ENCODE measurements at places on chromosomes 6 and 20.

GRCh38 chr6:157557559-157557958, 176.6 kb downstream of the ZDHHC14 start:
- H3K4me3 ChIP-seq = no peak overlapping the region
- H3K27me3 ChIP-seq = peaks cover 17% of the 10 kb centered on the region
- H3K36me3 ChIP-seq = no peaks in the 10 kb centered on the region
- DNase-seq = no peak
- no peak overlapping the region for H3K27ac ChIP-seq

GRCh38 chr6:35311390-35312075, 13.9 kb downstream of the DEF6 start:
- no peaks in the 10 kb centered on the region for H3K27me3 ChIP-seq
- H3K36me3 ChIP-seq = peaks cover 88% of the 10 kb centered on the region
- H3K27ac ChIP-seq = peak overlapping the region; percentile 93
- H3K4me1 ChIP-seq = peaks cover 70% of the 10 kb centered on the region
- peak; percentile 54 for DNase-seq

GRCh38 chr6:150751296-150751695, 114.2 kb upstream of the MTHFD1L start:
- no peak overlapping the region for H3K4me3 ChIP-seq
- H3K27me3 ChIP-seq = peaks cover 6% of the 10 kb centered on the region
- H3K36me3 ChIP-seq = no peaks in the 10 kb centered on the region
- DNase-seq = no peak
- H3K4me1 ChIP-seq = no peaks in the 10 kb centered on the region

GRCh38 chr20:2295286-2295685, 515 bp upstream of the TGM3 start:
- peaks cover 2% of the 10 kb centered on the region for H3K27me3 ChIP-seq
- no peak for DNase-seq
- no peak overlapping the region for H3K27ac ChIP-seq
- no peaks in the 10 kb centered on the region for H3K36me3 ChIP-seq
- no peak overlapping the region for H3K4me3 ChIP-seq
- no peaks in the 10 kb centered on the region for H3K4me1 ChIP-seq

DNA sequence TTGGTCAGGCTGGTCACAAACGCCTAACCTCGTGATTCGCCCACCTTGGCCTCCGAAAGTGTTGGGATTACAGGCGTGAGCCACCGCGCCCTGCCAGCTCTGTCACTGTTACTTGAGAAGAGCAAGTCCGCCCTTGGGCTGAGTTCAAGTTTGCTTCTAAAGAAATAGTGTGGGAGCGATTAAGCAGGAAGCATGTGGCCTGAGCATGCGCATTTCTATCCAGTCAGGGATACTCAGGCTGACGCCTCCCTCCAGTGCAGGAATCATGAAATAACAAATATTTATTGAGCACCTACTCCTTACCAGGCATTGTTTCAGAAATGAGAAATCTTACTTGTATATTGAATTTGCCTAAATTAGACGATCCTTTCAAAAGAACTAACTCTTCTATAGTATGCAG, 166.2 kb downstream of the EDN1 start:
- H3K27ac ChIP-seq = no peak overlapping the region
- H3K27me3 ChIP-seq = peaks cover 6% of the 10 kb centered on the region
- H3K4me1 ChIP-seq = no peaks in the 10 kb centered on the region

- H3K4me1 ChIP-seq = peaks cover 4% of the 10 kb centered on the region
- no peak overlapping the region for H3K4me3 ChIP-seq
- no peak overlapping the region for H3K27ac ChIP-seq
- H3K27me3 ChIP-seq = peaks cover 14% of the 10 kb centered on the region
These were observed 26.6 kb downstream of the GLP1R start for GRCh38 chr6:39075010-39075686.

GRCh38 chr6:36839749-36840431, 646 bp upstream of the CPNE5 start:
- peak; percentile 29 for DNase-seq
- no peaks in the 10 kb centered on the region for H3K36me3 ChIP-seq
- H3K27ac ChIP-seq = no peak overlapping the region
- peaks cover 5% of the 10 kb centered on the region for H3K4me1 ChIP-seq

DNA sequence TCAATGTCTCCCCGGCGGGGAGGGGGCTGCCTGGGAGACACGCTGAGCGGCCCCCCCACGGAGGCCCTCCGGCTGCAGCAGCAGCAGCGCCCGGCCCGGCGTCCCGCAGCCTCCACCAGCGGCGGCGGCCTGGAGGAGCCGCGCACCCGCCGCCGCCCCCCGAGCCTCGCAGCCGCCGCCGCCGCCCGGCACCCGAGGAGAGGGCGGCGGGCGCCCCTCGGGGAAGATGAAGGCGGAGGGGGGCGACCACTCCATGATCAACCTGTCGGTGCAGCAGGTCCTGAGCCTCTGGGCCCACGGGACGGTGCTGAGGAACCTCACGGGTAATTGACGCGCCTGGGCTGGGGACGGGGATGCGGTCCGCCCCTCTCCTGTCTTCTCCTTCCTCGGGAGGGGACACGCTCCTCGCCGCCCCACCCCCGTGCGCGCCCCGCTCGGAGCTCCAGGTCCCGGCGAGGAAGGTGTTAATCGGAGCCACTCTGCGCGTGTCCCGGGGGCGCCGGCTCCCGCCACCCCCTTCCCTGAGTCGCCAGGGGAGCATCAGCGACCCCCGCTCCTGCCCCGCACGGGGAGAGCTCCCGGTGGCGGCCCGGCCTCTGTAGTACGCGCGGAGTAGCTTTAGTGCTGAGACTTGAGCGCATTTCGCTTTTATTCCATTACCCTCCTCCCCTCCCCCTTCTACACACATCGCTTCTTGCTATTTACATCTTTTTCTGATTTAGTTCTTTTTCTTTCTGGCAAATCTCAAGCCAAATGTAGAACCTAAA, 686 bp downstream of the TMEM170B start:
- H3K4me1 ChIP-seq = peaks cover 5% of the 10 kb centered on the region
- peak overlapping the region; percentile 72 for H3K4me3 ChIP-seq
- H3K27me3 ChIP-seq = peaks cover 60% of the 10 kb centered on the region
- H3K27ac ChIP-seq = no peak overlapping the region
- DNase-seq = no peak

DNA sequence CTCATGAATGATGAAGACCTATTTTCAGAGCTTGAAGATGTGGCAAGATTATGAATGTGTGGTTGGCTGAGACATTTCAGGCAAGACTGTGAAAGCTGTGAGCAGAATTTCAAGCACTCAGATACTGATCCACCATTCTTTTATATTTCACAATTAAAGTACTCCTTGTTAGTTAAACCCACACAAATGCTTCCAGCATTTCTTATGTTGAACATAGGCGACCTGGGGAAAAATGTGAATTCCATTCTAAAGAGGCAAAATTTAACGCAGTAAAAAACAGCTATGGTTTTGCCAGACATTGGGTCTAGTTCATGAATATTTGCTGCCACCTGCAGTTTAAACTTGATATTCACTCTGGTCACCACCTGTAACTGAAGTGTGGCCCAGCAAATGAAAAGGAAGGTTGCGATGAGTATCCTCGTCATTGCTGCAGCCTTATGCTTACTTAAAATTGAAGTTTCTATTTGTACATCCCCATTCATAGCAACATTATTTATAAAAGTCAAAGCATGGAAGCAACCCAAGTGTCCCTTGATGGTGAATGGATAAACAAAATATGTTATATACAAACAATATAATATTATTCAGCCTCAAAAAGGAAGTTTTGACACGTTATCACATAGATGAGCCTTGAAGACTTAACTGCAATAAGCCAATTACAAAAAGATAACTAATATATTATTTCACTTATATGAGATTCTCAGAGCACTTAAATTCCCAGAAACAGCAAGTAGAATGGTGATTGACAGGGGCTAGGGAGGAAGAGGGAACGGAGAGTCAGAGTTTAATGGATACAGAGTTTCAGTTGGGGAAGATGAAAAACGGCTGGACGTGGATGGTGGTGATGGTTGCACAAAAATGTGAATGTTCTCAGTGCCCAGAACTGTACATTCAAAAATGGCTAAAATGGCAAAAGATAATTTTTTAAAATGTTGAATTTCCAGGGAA, 32.4 kb upstream of the FAM184A start:
- peaks cover 16% of the 10 kb centered on the region for H3K4me1 ChIP-seq
- H3K36me3 ChIP-seq = no peaks in the 10 kb centered on the region
- peak; percentile 26 for DNase-seq
- H3K27ac ChIP-seq = no peak overlapping the region

GRCh38 chr6:144155529-144155928, 5.2 kb downstream of the STX11 start:
- H3K4me3 ChIP-seq = no peak overlapping the region
- H3K36me3 ChIP-seq = peaks cover 75% of the 10 kb centered on the region
- peak overlapping the region; percentile 26 for H3K27ac ChIP-seq
- no peak for DNase-seq

DNA sequence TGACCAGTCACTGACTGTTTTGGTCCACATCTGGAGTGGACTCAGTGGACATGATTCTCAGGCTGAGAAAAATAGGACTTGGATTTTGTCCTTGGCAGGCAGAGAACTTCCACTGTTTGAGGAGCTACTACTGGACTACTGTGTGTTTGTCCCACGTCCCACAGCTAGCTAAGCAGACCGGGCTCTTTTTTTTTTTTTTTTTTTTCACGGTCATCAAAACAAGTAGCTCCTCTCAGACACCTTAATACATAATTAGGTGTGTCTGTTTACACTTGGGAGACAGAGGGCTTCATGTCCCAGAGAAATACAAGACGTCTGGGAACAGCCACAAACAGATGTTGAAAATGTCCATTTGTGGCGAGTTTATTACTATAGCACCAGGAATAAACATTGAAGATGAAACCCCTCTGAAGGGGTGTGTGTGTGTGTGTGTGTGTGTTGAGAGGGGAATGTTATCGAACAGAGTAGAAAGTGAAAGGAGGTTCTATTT, 155.0 kb upstream of the SUPT3H start:
- H3K4me1 ChIP-seq = peaks cover 46% of the 10 kb centered on the region
- peaks cover 89% of the 10 kb centered on the region for H3K36me3 ChIP-seq
- H3K4me3 ChIP-seq = no peak overlapping the region
- DNase-seq = no peak
- peak overlapping the region; percentile 22 for H3K27ac ChIP-seq

- H3K4me1 ChIP-seq = no peaks in the 10 kb centered on the region
- no peak overlapping the region for H3K4me3 ChIP-seq
- H3K27ac ChIP-seq = no peak overlapping the region
- peaks cover 13% of the 10 kb centered on the region for H3K27me3 ChIP-seq
- no peak for DNase-seq
These were observed 19.0 kb upstream of the MLN start for GRCh38 chr6:33822575-33823395.

DNA sequence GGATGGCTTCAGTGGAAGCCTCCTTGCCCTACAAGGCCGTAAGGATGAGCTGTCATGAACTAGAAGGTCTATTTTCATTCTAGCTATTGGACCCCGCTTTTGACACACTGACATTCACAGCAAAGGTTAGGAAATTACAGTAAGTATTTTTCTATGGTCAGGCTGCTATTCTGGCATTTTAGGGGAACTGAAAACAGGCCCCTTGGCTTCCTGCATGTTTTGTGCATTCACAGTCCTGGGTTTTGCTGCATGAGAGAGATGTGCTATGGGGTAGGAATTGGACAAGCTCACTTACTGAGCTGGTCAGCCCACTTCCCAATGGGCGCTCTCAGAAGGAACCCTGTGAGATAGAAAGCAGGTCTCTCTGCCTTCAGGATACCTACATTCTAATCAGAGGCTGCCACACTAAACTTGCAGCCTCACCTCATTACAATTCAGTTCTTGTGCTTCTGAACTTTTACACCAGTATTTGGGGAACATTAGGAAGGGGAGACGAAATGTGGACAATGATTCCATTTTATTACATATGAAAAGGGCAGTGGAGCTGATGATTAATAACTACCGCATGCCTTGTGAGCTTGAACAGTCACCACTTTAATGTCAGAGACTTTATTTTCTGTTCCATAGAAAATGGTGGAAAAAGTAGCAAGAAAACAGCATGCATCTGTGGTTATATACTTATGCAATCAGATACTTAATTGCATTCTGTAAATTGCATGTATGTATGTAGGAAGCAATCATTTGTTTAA, 86.6 kb upstream of the TAB2 start:
- H3K36me3 ChIP-seq = peaks cover 23% of the 10 kb centered on the region
- no peaks in the 10 kb centered on the region for H3K27me3 ChIP-seq
- peak overlapping the region; percentile 69 for H3K27ac ChIP-seq
- H3K4me1 ChIP-seq = peaks cover 68% of the 10 kb centered on the region

GRCh38 chr6:2957696-2958330, 13.6 kb downstream of the SERPINB6 start:
- H3K4me1 ChIP-seq = peaks cover 8% of the 10 kb centered on the region
- H3K36me3 ChIP-seq = peaks cover 15% of the 10 kb centered on the region
- no peak overlapping the region for H3K4me3 ChIP-seq
- no peaks in the 10 kb centered on the region for H3K27me3 ChIP-seq
- DNase-seq = no peak

DNA sequence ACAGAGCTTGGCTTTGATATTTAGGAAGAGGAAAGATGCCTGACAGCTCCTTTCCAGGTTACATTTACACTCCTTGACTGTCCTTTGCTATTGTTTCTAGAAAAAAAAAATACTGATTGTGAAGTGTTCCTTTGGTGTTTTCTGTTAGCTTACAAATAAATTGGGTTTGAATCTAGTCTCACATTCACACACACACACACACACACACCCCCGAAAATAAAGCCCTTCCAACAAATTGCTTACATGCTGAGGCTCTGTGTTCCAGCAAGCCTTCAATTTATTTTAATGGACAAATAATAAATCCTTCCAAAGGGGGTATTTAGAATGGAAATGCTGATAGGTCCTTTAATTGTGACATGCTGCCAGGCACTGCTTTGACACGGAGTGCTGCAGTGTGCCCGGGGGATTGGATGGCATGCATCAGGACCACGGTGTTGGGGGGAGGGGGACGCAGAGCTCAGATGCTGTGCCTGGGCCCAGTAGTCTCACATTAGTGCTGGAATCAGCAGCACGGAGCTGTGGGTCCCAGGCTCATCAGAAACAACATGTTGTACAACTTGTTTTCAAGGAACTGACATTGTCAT, 199.9 kb downstream of the CD83 start:
- H3K36me3 ChIP-seq = no peaks in the 10 kb centered on the region
- H3K27ac ChIP-seq = no peak overlapping the region
- H3K4me3 ChIP-seq = no peak overlapping the region
- peaks cover 25% of the 10 kb centered on the region for H3K4me1 ChIP-seq
- DNase-seq = no peak
- no peaks in the 10 kb centered on the region for H3K27me3 ChIP-seq

DNA sequence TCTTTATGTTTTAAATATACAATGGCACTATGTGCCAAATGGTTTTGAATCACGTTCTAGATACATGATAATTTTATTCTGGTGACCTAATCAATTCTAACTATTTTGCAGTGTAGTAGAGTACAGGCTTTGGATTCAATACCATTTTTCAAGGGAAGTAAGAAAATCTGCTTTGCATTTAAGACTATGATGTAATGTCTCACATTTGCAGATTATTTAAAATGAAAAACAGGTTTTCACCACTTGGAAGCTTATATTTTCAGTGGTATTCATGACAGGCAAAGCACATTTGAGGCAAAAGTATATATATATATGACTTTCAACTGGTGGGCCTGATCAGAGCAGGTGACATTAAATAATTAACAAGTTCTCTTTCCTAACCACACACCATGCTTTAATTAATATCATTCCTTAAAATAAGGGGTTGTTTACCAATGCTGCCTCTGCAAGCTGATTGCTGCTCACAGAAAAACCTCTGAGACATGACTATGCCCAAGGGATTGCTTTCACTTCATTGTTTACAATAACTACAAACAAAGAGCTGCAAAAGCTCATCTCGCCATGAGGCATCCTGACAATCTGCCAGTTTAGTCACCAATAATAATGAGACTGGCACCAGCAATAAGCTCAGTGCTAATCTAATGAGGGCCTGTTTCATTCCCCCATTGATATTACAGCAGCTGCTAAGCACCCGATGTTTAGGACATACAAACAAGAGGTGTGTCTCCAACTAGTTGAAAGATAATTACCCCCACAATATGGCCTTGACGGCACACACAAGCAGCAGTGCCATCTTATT, 1176.0 kb upstream of the GJE1 start:
- H3K36me3 ChIP-seq = no peaks in the 10 kb centered on the region
- no peak overlapping the region for H3K4me3 ChIP-seq
- H3K27ac ChIP-seq = no peak overlapping the region
- DNase-seq = no peak
- no peaks in the 10 kb centered on the region for H3K4me1 ChIP-seq

Measured in activated T-helper 2 cell treated with anti-CD3 and anti-CD28 coated beads, Interferon-gamma antibody, Interleukin-2, Interleukin-4, amounts not matched to agents 10 μg/mL and 5 μg/mL and 100 μg/mL, durations not matched to agents 14 hours and 24 hours and 36 hours (primary cell).